Kidney epithelial cell (primary cell): ENCODE measurements at places on chromosomes 2 and 18.

GRCh38 chr2:191228861-191229260, 16.3 kb upstream of the MYO1B start:
- no peak for DNase-seq

GRCh38 chr2:191728750-191729624, 51.1 kb downstream of the NABP1 start:
- DNase-seq = no peak

- DNase-seq = no peak
Measured at GRCh38 chr2:193228276-193228675, 1033.5 kb upstream of the TMEFF2 start.

DNA sequence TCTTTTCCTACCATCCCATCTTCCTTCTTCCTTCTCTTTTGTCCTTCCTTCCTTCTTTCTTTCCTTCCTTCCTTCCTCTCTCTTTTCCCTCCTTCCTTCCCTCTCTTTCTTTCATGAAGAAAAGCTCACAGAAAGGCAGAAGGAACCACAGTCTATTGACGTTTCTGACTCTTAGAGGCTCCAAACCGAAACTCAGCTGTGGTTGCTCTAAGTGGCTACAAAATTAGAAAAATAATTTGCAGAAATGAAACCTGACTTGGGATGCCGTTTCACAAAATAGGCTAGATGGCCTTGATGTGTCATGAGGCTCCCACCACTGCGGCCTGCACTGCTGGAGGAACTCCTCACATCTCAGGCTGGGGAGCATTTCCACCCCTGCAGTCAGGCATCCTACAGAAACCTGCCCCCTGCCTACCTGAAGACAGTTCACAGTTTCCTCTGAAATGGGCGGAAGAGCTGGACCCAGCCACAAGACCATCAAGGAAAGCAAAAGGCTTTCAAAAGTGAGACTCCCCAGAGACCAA, 165.6 kb downstream of the SMAD7 start:
- DNase-seq = no peak

DNA sequence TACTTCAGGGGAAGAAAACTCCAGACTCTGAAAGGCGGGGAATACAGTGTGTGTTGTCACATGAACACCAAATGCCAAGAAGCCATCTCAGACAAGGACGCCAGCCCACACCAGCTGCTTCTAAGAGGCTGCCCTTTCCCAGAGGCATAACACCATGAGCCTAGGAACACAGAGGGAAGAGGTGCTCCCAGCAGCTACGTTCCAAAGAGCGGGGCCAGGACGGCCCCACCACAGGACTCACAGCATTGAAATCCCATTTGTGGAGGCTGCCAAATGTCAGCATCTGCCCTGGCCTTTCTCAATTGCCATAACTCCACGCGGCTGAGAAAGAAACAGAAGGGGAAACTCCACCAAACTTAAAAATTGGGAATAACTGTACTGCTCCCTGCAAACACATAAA, 20.1 kb upstream of the ID2 start:
- no peak for DNase-seq

DNA sequence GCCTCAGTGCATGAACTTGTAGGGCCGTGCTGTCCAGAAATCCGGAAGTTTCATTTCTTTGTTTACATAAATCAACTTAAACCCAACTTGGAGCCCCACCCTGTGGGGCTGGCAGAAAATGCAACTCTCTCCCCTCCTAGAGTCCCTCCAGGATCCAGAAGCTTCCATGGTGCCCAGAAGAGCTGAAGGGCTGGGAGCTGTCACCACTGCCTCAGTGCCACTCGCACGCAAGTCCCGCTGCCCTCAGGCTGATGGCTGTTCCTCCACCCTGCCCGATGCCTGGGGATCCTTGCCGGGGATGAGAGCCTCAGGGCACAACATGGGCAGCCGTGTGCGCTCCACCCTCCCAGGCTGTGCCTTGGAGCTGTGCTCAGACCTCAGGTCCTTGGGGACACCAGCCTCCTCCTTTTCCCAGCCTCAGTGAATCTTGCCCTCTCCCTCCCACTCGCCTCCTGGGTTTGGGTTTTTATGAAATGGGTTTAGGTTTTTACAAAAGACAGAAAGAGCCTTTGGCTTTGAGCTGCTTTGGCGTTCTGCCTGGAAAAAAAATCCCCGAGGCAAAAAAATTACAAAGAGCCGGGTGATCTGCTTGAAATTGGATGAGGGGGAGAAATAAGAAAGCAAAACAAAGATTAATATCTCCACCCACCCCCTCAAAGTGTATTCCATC, 155.2 kb downstream of the TWIST2 start:
- no peak for DNase-seq

DNA sequence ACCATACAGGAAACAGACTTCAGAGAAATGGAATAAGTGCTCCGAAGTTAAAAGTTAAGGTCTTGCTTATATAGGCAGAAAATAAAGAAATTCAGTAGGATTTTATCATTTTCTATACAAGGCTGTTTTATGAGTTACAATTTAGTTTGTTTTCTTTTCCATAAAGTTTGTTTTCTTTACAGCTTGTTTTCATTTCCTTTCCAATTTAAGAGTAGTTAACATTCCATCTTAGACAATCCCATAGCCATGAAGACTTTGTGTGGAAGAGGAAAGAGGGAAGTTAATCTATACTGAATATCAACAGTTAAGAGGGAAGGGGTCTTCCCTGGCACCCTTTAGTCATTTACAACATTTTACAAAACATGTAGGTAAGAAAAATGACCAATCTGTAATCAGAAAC, 26.5 kb downstream of the TTC32 start:
- DNase-seq = no peak

- no peak for DNase-seq
Measured at GRCh38 chr2:173457366-173457765, 102.7 kb downstream of the CDCA7 start.

DNA sequence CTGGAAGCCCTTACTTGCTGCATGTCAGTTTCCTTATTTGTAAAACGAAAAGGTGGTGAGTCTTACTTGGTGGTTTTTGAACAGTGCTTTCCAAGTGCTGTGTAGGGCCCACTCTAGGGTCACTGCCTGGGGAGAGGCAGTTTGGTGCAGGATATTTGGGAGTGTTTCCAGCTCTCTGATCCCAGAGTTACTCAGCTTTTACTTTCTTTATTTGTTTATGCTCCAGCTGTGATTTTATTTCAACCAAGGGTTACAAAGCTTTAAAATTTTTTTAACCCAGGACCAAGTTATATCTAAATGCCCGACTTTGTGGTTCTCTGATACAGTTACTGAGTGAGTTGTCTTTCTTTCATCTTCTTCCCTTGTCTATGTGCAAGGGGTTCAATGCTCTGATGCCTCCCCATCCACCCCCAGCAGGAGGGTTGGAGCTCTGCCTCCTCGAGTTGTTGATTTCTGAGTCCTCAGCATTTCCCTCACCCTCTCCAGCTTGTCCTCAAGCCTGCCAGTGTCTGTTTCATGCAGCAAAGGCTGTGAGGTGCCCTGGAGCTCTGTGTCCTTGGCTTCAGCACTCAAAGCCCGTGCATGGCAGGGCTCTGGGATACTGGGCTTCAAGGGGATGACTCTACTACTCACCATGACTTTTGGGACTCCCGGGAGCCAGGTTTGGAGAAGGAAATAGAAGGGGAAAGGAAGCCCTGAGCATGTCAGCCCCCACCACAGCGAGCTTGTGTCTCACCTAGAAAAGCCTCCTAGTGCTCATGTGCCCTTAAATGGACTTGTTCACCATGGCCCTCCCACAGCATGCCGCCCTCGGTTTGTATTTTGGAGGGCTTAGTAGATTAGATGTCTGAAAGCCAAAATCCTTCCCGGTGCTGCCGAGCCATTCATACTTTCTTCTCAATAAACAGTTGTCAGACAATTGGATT, 236.8 kb downstream of the SETBP1 start:
- no peak for DNase-seq

DNA sequence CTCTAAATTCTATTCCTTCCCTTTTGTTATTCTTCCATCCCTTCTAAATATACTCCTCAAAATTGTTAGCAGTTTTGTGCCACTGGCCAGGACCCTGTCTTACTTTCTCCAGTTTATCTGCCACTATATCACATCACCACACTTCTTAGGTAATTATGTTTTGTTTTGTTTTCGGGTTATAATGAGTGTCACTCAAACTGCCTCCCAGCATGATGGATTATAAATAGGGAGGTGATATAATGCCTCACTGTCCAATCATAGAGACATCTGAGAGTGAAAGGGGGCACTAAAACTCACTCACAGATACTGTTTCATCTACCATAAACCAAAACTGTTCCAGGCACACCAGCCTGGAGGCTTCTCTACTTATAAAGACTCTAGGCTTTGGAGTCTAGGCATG, 3.5 kb downstream of the RSAD2 start:
- no peak for DNase-seq
